ENCODE measurements at places on chromosomes 2 and 18.

- no peak for DNase-seq
These were observed 32.8 kb downstream of the IMPA2 start for GRCh38 chr18:12014086-12014485.

GRCh38 chr2:146879882-146880281 lies 964.9 kb upstream of the ACVR2A start:
- no peak for DNase-seq

GRCh38 chr2:6692056-6692455 lies 173.7 kb downstream of the CMPK2 start:
- DNase-seq = no peak

DNA sequence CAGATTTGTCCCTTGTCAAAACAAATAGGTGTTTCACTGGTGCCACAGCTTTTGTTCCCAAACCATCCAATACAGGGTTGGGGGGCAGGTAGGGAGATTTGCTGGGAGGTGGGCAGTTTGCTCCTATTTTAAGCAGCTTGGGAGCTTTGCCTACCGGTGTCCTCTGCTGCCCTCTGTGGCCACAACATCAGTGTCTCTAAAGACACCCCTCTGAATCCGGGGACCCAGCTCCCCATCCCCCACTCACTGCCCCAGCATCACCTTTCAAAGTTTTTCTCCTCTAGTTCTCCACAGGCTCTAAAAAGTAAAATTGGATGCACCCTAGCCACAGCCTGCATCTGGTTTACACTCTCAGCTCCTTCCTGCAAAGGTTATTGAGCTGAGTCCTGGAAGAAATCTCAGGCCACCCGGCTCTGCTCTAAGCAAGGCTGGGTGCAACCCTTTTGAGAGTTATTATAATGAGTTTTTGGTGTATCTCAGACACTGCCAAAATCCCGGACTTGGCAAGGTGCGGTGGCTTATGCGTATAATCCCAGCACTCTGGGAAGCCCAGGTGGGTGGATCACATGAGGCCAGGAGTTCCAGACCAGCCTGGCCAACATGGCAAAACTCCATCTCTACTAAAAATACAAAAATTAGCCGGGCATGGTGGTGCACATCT lies 2.9 kb upstream of the EPAS1 start:
- peak; percentile 69 for DNase-seq

DNA sequence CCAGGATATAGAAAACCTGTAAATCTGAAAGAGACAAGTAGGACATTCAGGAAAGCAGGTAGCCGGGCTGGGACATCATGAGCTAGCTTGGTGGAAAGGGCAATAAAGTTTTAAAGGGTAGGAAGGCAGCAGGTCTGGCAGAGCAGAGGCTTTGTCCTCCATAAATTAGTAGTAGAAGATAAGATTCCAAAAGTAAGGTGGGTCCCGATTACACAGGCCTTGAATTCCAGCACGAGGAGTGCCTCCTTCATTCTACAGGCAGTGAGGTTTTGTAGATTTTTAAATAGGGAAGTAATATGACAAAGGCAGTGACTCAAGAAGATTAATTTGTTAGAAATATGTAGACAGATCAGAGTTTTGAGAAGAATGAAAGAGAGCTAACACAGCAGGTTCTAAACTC lies 160.7 kb downstream of the DTNB start:
- DNase-seq = no peak
